NCI-H1417 (cell line): ENCODE measurements at places on chromosomes 2 and 18.
A peak's percentile ranks its signal among the peaks of the same experiment; 100 is the strongest.

DNA sequence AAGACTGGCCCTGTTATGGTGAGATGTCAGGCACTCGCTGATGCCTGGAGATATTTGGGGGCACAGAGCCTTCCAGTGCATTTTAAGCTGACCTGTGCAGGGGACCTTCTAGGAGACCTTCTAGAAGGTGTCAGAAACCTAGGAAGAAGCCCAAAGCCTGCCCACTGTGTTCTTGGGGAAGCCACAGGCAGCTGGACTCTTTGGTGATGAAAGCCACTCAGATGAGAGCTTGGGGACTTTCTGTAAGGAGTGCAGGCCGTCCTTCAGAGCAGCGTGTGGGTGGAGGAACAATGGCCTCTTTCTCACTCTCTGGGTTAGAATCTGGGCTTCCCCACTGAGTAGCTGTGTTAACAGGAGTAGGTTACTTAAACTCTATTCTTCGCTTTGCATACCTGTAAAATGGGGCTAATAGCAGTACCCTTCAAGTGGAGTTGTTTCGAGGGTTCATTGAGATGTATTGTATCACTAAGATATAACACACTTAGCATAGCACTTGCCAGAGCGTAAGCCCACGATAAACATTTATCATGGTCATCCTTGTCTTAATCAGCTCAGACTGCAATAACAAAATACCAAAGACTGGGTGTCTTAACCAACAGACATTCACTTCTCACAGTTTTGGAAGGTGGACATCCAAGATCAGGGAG is 322.3 kb upstream of the EPAS1 start:
- DNase-seq: no peak

DNA sequence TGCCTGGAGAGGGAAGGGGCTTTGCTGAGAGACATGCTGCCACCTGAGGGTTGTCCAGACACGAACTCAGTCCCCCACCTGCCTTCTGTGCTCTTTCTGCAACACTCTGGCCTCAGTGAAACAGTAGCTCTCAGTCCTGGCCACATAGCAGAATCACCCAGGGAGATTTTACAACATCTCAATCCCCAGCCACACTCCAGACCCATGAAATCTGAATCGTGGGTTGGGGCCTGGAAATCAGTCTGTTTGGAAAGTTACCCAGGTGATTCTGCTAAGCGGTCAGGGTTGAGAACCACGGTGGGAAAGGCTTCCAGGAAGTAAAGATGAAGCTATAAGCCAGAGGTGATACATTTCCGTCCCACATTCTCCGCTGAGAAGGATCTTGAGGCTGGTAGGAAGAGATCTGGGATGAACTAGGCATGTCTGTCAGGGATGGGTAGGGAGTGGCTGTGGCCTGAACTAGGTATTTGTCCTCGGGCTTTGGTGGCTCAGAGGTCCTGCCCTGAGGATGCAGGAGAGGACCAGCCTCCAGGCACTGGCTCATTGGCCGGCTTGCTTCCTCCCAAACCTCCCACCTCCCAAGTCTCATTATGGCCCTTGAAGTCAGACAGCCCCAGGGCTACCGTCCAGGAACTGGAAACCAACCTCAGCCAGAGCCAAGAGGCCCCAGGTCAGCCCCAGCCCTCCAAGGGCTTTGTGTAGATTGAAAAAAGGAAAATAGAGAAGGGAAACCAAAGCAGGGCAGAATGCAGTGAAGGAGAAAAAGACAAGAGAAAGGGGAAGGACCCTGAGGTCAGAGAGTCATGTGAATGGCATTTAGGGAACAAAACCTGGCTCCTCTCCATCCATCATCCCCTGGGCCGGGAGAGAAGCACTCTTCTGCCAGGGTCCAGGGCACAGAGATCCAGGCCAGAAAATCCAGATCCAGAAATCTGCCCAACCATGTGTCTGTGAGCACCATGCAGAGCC is 119.6 kb downstream of the ZFP36L2 start:
- no peak for DNase-seq

- DNase-seq: no peak
Observed at GRCh38 chr2:55879976-55880375, 43.6 kb downstream of the EFEMP1 start.

GRCh38 chr2:34188464-34189303 is 589.6 kb upstream of the FAM98A start:
- no peak for DNase-seq

DNA sequence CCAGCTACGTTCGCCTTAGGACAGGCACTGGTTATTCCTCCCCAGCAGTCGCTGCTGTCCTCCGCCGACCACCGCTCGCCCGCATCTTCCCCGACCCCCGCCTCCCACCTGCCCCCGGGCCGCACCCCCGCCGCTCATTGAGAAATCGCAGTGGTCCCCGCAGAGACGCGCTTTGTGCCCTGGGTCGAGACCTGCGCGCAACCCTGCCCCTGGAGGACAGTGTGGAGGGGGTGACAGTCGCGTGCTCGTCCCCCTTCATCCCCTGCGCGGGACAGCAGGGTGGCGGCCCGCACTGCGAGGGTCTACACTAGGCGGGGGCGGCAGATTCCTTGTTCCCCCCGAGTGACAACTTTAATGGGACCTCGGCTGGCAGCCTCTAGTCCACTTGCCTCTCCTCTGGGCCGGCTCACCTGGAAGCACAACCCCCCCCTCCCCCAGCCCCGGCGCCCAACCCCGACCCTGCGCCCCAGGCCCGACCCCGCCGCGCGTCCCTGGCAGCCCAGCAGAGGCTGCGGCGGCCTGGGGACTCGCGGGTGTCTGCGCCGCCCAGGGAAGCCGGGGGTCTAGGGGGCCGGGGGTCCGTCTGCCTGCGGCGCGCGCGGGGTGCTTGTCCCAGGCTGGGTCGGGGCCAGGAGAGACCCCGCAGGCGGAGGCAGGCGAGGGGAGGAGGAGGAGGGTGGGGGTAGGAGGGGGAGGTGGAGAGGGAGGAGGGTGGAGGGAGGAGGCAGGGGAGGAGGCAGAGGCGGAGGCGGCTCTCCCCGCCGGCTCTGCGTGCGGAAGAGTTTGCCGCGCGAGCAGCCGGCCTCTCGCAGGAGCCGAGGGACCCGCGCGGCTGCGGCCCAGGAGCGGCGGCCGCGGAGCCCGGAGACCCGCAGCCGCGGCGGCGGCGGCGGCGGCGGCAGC is at the start of gene NPAS2:
NPAS2 (plus strand) TSS at position 770 of the 903 bp plus-strand sequence. CDS start 84,616 bp downstream, outside the sequence.
- peak; percentile 2 for DNase-seq

DNA sequence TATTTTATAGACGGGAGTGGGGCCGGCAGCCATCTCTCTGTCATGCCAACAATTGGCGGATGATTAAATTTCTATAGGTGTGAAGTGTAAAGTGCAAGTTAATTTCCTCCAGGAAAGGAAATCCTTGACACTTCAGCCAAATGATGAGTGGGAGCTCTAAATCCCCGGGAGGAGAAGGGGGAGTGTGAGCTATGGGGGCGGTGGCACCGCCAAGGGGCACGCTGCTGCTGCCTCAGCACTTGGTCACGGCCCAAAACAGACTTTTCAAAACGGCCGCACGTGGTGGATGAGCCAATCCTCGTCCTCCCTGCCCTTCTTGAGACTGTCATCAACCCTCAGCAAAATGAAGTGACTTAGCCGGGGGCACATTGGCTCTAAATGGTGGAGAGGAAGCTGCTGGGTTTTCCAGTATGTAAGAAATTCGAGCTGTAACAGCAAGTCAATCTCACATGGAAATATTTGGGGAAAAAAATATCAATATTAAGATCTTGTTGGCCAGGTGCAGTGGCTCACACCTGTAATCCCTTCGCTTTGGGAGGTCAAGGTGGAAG is 200.8 kb downstream of the TFCP2L1 start:
- DNase-seq: no peak

DNA sequence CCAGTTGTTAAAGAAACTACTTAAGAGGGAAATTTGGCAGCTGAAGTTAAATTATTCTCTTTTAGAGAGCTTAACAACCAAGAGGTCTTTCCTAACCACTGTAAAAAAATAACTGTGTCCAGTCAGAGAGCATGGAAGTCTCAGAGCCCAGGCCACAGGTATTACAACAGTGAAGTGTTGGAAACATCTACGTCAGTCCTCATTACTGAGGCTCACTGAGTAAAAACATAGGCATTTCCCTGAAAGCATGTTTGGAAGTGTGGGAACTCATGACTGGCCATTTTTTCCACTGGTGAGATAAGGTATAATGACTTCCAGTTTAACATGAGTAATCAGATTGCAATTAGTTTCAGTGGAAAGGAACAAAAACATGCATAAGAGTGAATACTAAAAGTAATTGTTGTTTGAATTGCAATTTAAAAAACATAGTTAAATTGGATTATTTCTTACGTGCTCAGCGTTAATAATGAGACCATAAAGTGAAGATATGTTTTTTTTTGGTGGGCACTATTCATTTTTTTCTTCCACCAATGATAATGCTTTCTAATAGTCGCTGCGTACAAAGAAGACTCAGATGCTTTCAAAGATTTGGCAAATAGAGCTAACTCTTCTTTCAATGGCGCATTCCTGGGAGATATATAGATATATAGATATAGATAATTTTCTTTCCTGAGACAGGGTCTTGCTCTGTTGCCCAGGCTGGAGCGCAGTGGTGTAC is 60.8 kb downstream of the EFEMP1 start:
- DNase-seq: no peak
